Fibroblast of lung (primary cell): ENCODE measurements at places on chromosomes 6 and 20. TPM values are rescaled to one million over a fixed set of nuclear protein-coding genes. Genes with fewer than 3 reads are reported as not detected.

SRMS gene
- total RNA-seq: not detected in 2 replicates

GRCh38 chr6:4304927-4305455, 169.6 kb upstream of the ECI2 start:
- DNase-seq: no peak

DNA sequence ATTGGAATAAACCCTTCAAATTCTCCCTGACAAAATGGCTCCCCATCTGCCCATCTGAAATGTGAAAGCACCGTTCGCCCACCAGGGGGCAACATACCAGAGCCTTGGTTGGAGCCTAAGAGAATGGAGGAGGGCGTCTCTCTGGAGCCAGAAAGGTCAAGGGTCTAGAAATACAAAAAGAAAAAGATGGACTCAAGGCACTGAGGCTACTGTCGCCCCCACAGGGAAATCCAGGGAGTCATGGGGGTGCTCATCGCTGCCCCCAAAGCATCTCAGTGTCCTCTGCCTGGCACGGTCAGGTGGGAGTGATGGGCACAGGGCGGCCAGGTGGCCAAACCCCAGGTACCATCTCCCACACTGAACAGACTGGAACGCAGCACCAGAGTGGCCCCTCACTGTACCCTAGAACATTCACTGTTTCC, 136.3 kb downstream of the ZMYND8 start:
- no peak for DNase-seq

- DNase-seq: peak; percentile 54
These were observed 462.9 kb upstream of the JAG1 start for GRCh38 chr20:11136691-11137090.

GRCh38 chr6:35388772-35389352, 46.5 kb downstream of the PPARD start:
- no peak for DNase-seq
